ENCODE measurements at places on chromosomes 11 and 22.
A peak's percentile ranks its signal among the peaks of the same experiment; 100 is the strongest.

- DNase-seq: no peak
Measured at GRCh38 chr11:92347454-92347853, 122.8 kb downstream of the FAT3 start.

DNA sequence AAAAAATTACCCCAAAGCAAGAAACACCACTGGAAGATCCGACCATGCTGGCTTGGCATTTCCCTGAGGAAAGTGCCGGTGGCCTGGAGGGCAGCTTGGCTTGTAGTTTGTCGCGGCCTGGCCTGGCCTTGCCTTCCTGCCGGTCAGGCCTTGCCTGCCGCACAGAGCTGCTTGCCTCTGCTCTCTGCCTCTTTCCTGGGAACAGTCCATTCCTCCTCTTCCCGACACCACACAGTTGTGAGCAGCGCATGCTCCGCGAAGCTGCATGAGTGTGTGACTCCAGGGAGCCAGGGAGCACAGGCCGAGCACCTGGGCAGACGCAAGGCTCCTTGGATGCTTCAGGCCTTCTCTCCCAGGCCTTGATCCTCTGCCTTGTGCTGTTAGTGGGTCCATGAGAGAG, 19.8 kb downstream of the CTTN start:
- DNase-seq: no peak

DNA sequence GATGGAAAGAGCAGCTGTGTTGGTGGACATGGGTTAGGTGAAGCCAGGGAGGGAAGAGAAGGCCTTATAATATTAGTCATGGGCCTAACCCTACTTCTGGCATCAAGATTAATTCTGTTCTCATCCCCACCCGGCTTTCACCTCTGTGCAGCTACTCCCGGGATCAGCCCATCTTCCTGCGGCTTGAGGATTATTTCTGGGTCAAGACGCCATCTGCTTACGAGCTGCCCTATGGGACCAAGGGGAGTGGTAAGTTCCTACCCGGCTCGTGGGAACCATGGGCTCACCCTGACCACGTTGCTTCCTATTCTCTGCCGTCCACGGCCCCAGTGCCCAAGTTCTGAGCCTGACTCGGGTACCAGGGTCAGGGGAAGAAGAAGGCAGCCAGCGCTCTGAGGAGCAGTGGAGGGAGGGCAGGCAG, 51.6 kb downstream of the ST3GAL4 start:
- DNase-seq: no peak

DNA sequence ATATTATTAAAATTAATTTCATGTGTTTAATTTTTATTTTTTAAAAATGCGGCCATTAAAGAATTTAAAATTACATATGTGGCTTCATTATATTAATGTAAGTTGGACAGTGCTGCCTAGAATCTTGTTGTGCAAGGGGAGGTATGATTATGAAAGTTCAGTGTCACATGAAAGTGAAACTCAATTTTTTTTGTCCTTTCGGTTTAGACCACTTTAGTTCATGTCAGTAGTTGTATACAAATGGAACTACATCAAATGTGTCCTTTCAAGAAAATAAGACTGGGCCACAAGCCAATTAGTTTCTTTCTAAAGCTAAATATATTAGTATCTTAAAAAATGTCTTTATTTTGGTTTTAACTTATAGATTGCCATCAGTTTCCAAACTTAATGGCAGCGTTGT, 35.7 kb downstream of the TBCEL start:
- no peak for DNase-seq

DNA sequence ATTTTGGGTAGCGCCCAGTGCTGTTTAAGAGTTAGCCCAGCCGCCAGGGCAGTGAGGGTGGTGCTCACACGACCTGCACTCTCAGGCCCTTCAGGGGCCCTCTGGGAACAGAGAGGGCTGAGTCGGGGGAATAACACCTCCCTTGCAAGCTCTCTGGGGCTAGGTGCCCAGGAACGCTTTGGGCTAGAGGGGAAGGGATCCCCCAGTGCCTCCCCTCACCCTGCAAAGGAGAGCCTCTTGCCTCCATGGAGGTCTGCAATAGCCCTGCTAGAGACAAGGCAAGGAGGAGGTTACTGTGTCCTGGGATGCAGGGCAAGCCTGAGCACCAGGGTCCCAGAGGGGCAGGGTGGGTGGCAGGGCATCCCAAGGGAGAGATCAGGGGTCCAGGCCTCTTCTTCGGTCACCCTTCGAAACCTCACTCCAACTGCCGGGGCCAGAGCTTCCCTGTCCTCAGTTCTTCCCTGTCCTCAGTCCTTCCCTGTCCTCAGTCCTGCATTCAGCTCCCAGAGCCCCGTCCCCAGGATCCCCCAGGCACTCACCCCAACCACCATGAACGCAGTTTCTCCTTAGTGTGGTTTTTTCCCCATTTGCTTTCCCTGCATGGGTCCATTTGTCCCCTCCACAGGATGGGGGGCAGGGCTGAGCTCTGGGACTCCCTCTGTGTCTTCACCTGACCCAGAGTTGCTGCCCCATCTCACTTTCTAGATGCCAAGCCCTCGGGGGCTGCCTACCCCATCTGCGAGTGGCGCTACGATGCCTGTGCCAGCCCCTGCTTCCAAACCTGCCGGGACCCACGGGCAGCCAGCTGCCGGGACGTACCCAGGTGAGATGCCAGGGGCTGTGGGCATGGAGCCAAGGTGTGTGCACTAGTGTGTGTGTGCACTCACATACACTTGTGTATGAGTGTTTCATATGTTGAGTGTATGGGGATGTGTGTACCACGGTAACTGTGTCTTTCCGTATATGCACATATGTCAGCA, 60.8 kb downstream of the OTOG start:
- no peak for DNase-seq

DNA sequence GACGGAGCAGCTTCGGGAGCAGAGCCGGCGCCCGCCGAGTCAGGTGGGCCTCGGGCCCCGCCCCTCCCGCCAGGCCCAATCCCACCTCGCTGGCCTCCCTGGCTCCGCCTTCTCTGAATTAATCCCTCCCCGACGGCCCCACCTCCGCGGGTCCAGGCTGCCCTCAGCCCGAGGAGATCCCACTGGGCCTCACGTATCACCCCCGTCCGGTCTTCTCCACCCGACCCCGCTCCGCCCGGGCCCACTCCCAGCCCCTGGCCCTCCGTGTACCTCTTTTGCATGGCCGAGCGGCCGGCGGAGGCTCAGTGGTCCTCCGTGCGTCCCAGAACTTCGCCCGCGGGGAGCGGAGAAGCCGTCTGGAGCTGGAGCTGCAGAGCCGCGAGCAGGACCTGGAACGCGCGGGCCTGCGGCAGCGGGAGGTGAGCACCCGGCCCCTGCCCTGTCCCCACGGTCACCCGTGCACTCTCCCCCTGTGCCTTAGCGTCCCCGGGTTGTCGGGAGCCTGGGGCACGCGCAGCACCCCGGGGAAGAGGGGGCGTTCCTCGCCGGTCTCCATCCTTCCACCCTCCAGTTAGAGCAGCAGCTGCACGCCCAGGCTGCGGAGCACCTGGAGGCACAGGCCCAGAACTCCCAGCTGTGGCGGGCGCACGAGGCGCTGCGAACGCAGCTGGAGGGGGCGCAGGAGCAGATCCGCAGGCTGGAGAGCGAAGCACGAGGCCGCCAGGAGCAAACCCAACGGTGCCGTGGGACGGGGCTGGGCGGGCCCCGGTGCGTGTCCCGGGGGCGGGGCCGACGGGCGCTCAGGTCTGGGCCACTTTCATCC, 2.2 kb upstream of the CD151 start:
- peak; percentile 44 for DNase-seq

GRCh38 chr11:3049430-3050243, 7.6 kb downstream of the CARS1 start:
- peak; percentile 49 for DNase-seq

DNA sequence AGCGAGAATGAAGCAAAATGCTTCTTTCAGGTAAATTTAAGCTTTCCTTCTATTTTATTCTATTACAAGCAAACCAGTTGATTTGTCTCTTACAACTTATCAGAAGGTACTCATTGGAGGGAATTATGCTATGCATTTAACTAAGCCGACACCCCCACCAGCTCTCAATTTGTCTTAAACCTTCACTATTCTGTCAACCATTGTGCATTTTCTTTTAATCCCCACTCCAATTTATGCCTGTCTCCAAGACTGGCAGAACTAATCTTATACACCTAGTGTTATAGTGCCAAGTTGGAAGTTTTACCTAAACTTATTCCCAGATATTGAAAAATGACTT, 12.5 kb downstream of the TAF1D start:
- no peak for DNase-seq

DNA sequence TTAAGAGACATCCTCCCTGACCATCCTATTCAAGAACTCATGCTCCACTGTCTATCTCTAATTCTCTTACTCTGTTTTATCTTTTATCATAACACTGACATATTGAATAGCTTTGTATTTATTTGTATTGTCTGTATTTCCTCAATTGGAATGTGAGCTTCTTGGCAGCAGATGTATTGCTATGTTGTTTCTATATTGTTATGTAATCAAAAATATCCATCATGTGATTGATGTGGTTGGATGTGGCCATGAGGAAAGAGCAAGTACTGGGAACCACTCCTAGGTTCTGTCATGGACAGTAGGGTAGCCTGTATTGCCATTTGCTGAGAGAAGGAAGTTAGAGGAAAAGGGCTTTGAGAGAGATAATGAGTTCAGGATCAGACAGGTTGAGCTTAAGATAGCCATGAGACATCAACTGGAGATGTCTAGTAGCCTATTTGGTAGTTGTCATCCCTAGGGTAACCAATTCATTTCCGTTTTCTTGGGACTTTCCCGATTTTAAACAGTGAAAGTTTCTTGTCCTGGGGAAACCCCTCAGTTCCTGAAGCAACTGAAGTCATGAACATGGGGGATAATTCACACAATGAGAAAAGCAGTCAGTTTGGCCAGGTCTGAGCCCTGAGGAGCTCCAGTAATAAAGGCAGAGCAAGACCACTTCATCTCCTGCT, 404.5 kb downstream of the INSC start:
- DNase-seq: no peak

- no peak for DNase-seq
Measured at GRCh38 chr11:127233998-127234397, 233.4 kb upstream of the KIRREL3 start.

DNA sequence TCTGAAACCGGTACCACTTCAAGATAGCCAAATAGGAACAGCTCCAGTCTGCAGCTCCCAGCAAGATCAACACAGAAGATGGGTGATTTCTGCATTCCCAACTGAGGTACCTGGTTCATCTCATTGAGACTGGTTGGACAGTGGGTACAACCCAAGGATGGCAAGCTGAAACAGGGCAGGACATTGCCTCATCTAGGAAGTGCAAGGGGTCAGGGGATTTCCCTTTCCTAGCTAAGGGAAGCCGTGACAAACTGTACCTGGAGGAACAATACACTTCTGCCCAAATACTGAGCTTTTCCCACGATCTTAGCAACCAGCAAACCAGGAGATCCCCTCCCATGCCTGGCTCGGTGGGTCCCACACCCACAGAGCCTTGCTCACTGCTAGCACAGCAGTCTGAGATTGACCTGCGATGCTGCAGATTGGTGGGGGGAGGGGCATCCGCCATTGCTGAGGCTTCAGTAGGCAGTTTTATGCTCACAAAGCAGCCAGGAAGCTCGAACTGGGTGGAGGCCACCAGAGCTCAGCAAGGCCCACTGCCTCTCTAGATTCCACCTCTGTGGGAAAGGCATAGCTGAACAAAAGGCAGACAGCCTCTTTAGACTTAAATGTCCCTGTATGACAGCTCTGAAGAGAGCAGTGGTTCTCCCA, 59.9 kb upstream of the C11orf58 start:
- no peak for DNase-seq

DNA sequence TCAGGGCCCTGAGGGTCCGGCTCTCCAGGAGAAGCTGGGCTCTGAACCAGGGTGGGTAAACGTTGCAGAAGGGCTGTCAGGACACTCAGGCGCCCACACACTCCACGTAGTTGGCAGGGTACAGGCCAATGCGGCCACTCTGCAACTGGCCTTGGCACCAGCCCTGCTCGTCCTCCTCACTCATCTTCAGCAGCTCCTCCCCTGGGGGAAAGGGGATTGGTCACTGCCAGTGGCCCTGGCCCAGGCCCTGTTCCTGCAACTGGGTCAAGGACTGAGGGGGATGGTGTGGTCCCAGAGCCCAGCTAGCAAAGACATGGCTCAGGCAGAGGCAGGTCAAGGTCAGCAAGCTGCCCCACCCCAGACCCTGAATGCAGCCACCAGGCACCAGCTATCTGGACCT, 1.2 kb upstream of the ARFGAP2 start:
- no peak for DNase-seq

- no peak for DNase-seq
Measured at GRCh38 chr11:125382314-125382791, 113.7 kb downstream of the FEZ1 start.

- DNase-seq: no peak
Measured at GRCh38 chr11:124329787-124330478, 9.9 kb upstream of the OR8D2 start.

GRCh38 chr11:17544181-17544622, at the start of gene USH1C:
Gene USH1C (minus strand): TSS chr11:17544416. CDS start chr11:17544307, 109 bp downstream.
- DNase-seq: no peak

DNA sequence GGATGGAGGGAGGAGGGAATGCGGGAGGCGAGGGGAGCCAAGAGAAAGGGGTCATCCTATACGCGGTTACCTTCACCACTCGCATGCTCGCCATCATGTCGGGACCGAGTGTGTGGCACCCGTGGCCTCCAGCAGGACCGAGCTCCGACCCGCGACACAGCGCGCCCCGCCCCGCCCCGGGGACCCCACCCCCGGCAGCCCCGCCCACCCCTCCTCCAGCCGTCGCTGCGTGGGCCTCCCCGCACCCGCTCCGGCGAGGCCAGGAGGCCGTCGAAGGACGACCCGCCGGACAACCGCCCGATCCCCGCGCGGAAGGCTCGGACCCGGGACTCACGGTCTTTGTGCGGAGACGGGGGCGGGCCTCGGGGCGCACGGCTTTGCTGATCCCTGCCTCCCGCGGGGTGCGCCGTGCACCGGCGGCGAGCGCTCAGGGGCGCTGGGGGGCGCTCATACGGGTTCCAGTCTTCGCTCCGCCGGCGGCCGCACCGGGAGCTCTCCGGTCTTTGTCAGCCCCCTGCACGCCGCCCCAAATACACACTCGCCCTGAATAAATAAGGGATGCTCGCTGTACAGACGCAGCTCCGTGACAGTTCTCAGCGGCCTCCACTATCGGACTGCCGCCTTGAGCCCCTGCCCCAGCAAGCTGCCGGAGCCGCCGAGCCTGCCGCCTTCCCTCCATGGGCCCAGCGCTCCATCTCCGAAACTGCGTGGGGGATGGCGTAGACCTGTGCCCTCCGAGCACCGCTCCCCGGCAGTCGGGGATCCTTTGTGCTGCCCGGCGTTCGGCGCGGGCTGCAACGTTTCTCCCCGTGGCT, at the start of gene UBE2L6:
Gene UBE2L6 (minus strand): TSS at position 158 of the 815 bp plus-strand sequence. CDS start 61 bp downstream, at position 97.
- DNase-seq: peak; percentile 78

- no peak for DNase-seq
Measured at GRCh38 chr22:31272522-31273446, 19.5 kb downstream of the PIK3IP1 start.

- no peak for DNase-seq
Measured at GRCh38 chr11:112377946-112378345, 117.3 kb upstream of the PLET1 start.

DNA sequence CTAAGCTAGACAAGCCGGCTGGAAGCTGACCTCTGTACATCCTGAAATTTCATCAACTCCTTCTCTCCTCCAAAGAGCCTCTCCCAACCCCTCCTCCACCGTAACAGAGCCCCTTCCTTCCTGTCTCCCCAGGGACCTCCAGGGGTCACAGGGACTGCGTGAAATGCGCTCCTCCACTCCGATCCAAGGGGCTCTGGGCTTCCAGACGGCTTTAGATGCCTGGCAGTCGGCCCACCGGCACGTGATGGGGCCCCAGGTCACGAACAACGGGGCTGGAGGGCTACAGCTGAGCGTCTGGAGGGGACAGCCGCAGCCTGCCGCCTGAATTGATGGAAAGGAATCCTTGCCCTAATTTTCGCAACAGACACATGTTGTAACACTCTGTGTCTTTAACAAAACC, 264.1 kb downstream of the MN1 start:
- no peak for DNase-seq

GRCh38 chr11:98194611-98195010, 826.1 kb upstream of the CNTN5 start:
- DNase-seq: no peak

All from activated CD8-positive, alpha-beta memory T cell treated with anti-CD3 and anti-CD28 coated beads for 4 hours (primary cell).